ENCODE measurements at places on chromosomes 13 and 19.
A peak's percentile ranks its signal among the peaks of the same experiment; 100 is the strongest.

DNA sequence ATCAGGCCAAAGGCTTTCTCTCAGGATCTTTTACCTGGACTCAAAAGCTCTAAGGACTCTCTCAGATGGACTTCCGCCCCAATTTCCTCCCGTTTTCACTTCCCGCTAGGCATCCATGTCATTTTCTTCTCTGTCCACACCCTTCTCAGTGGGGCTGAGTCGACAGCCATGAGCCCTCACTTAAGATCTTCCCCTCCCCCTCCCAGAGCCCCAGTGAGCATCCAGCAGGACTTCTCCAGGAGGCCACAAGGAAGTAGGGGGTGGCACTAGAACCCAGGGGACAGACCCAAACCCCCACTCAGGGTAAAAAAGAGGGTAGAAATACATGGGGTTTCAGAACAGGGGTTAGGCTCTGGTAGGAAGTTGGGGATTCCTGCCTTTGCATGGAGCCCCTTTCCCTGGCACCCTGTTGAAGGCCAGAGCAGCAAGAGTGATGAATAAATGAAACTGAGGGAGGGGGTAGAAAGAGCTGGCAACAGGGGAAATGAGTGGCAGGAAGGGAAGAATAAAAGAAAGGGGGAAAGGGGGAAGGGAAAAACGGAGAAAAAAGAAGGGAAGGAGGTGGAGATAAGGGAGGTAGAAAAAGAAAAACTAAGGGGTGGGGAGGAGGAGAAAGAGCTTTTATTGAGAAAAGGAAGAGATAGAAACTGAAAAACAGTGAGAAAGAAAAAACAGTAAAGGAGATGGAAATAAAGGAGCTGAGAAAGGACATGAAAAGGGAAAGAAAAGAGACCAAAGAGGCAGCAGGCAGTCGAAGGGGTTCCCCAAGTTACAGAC, 42.3 kb downstream of the DEDD2 start:
- H3K4me3 ChIP-seq, result no peak overlapping the region
- no peak for DNase-seq

DNA sequence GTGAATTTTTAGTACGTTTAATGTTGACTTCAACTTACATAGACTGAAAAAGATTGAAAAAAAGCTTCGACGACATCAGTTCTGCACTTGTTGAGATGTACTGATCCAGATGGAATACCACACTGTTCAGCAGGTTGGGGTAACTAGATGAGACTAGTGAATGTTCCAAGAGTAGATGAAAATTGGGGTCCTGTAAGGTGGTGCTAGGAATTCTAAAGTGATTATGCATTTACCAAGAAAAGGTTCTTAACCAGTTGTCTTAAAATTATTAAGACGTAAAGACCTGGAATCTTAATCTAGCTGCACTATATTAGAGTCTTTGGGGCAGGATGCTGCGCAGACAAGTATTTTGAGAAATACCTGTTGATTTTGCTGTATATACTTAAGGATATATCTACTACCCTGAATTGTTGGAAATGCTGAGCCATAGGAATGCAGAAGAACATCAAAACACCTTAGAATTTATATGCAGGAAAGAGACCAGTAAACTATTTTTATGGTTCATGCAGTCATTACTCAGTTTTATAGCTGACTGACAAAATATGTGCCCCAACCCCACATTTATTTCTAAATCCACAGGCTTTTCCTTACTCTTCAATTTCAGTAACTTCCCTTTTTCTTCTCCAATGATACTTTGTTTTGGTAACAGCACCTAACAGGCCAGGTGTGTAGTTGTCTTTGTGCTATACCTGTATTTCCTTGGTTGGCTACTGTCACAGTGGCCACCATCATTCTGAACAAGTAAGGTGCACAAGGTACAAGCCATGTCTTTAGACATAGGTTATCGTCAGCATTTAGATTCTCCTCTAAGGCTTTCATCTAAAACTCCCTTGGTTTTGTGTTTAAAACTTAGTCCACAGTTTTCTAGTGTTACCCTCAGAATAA, 8.6 kb downstream of the MIR17HG start:
- DNase-seq, result no peak
- H3K36me3 ChIP-seq, result peaks cover 41% of the 10 kb centered on the region
- H3K4me3 ChIP-seq, result no peak overlapping the region
- no peaks in the 10 kb centered on the region for H3K4me1 ChIP-seq

GRCh38 chr13:40060296-40061007, 405.0 kb downstream of the COG6 start:
- H3K27ac ChIP-seq, result no peak overlapping the region
- H3K36me3 ChIP-seq, result no peaks in the 10 kb centered on the region
- peaks cover 8% of the 10 kb centered on the region for H3K4me1 ChIP-seq
- DNase-seq, result no peak
- H3K4me3 ChIP-seq, result no peak overlapping the region

DNA sequence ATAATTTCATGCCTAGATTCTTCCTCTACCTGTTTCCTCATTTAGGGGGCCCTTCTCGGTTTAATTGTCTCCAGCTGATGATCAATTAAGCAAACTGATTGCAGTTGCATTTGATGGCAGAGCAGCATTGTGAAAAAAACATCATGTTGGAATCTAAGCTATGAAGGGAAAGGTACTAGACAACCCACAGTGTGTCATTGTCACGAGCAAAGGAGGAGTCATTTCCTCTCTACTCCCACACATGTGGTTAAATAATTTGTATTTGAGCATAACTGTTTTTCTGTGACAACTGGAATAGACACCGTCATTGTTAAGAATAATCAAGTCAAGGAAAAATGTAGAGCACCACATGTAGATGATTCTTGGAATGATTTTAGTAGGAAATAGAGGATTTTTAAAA, 240.3 kb downstream of the DCT start:
- no peak overlapping the region for H3K4me3 ChIP-seq
- no peak for DNase-seq
- no peaks in the 10 kb centered on the region for H3K4me1 ChIP-seq

DNA sequence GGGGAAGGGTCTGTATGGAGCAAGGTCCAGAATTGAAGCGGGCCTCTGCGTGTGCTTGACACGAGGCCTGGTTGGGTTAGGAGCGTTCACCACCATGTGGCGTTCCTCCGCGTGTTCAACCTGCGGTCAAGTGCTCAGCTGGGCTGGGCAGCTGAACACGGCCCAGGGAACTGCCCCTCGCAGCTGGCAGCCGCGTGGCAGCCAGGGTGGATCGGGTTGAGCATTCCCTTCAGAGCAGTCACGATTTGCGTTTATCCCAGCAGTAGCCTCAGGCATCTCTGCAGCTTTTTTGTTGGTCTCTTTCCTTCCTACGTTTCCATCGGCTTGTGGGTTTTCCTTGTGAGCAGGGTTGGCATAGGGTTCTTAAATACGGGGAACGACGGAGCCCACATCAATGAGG, 28.7 kb upstream of the F2RL3 start:
- H3K4me3 ChIP-seq, result no peak overlapping the region
- no peaks in the 10 kb centered on the region for H3K27me3 ChIP-seq
- DNase-seq, result no peak
- H3K4me1 ChIP-seq, result no peaks in the 10 kb centered on the region
- H3K36me3 ChIP-seq, result peaks cover 7% of the 10 kb centered on the region
- H3K27ac ChIP-seq, result no peak overlapping the region

GRCh38 chr19:49114630-49115363, 627 bp downstream of the LIN7B start:
- H3K4me1 ChIP-seq, result peaks cover 44% of the 10 kb centered on the region
- peak overlapping the region; percentile 62 for H3K4me3 ChIP-seq
- DNase-seq, result no peak
- H3K27ac ChIP-seq, result peak overlapping the region; percentile 60

DNA sequence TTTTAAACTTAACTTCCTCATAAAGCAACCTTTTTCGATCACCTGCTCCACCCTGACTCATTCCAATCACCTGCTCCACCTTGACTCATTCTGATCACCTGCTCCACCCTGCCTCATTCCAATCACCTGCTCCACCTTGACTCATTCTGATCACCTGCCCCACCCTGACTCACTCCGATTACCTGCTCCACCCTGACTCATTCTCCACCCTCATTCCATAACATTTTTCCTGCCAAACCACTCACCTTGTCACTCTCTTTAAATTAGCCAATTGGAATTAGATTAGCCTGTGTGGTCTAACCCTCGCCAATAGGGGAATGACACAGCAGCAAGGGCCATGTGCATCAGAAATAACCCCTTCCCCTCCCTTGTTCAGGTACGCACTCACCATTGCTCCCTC, 31.9 kb upstream of the ZNF83 start:
- H3K4me3 ChIP-seq, result no peak overlapping the region
- H3K27ac ChIP-seq, result no peak overlapping the region
- peaks cover 43% of the 10 kb centered on the region for H3K4me1 ChIP-seq
- peak; percentile 75 for DNase-seq

DNA sequence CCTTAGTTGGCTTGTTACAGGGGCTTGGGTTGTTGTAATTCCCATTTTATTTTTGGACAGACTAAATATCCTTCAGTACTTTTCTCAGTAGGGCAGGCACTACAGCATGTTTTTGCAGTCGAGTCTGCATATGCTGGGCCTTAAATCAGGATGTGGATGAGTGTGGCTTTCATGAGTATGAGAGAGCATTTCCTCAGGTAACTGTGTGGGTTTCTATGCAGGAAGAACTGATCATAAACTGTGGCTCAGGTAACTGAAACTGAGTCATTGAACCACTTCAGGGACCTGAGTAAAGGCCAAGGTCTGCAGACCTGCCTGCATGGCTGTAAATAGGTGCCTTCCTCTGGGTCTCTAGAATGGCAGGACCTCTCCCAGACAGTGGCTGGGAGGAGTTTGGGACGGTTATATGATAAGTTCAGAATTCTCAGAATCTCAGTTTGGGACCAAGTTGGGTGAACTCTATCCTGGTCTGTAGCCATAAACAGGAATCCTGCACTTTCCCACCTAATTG, 112.1 kb downstream of the ZNF737 start:
- no peak overlapping the region for H3K27ac ChIP-seq
- H3K4me1 ChIP-seq, result no peaks in the 10 kb centered on the region
- DNase-seq, result no peak

GRCh38 chr19:19444681-19445155, 39.2 kb downstream of the GATAD2A start:
- H3K36me3 ChIP-seq, result no peaks in the 10 kb centered on the region
- no peaks in the 10 kb centered on the region for H3K27me3 ChIP-seq
- no peak for DNase-seq
- peaks cover 24% of the 10 kb centered on the region for H3K4me1 ChIP-seq
- no peak overlapping the region for H3K27ac ChIP-seq

- no peaks in the 10 kb centered on the region for H3K27me3 ChIP-seq
- DNase-seq, result no peak
- H3K4me1 ChIP-seq, result no peaks in the 10 kb centered on the region
- no peaks in the 10 kb centered on the region for H3K36me3 ChIP-seq
- no peak overlapping the region for H3K4me3 ChIP-seq
Observed at GRCh38 chr13:57346786-57347185, 179.8 kb downstream of the PRR20E start.

GRCh38 chr19:16249826-16250404, 52.2 kb downstream of the AP1M1 start:
- no peak for DNase-seq
- H3K27me3 ChIP-seq, result no peaks in the 10 kb centered on the region
- no peak overlapping the region for H3K27ac ChIP-seq
- H3K4me3 ChIP-seq, result no peak overlapping the region

All from HCT116 (cell line).